ENCODE measurements at places on chromosomes 3 and 15.

GRCh38 chr3:50323092-50323600, 601 bp upstream of the HYAL2 start:
- no peak for DNase-seq

GRCh38 chr3:112633191-112633590, 7.8 kb downstream of the CCDC80 start:
- no peak for DNase-seq

GRCh38 chr3:13235079-13235478, 161.8 kb upstream of the IQSEC1 start:
- no peak for DNase-seq

GRCh38 chr3:37324850-37325321, 150.5 kb upstream of the LRRFIP2 start:
- DNase-seq: peak; percentile 43

DNA sequence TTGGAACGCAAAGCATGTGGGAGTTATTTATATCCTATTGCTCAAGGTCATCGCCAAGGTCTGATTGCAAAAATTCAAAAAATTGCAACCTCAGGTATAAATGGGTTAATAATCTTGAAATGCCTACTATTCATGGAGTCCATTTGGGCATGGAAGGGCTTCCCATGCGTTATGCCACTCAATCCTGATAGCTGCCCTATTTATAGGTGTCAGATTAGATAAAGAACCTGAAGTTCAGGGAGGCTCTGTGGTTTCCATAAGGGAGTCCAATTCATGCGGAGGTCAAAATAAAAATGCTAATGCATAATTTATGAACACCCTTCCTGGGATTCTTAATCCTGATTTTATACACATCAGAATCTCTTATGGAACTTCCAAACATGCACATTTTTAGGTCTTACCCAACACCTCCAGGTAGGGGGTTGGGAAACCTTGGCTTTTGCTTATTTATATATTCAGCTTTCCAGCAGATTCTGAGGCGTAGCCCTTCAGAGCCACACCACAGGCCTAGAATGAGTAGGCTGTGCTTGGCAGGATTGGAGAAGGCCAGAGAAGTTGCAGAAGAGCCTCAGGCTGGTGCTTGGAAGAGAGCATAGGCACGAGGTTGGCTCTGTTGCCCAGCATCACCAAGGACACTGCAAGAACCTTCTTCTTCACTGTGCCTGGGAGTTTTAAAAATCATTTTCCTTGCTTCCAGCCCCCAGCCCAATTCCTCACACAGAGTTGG, 324.4 kb upstream of the CFAP20DC start:
- DNase-seq: no peak

DNA sequence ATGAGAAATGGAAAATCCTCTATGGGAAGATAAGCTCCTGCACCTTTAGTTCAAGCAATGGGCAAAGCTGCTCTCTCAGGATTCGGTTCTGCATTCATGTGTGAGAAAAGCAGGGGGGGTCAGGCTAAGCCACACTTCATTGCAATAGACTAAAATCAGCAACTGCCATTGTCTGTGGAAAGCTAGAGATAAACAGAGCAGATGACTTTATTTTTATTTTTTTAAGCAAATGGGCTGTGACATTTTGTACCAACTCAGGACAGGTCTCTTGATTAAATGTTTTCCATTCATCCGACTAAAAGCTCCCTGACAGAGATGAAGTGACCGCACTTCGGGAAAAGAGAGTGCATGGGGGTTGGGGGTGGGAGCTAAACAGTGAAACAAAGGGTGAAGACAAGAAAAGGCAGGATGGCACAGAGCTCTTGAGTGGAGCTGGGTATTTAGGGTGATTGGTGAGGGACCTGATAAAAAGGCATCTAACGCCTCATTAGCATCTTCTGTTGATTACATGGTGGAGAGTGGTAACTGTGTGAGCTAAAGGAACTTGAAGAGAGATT, 987.4 kb downstream of the TUSC7 start:
- no peak for DNase-seq

- DNase-seq: no peak
These were observed 47.7 kb downstream of the CYP11A1 start for GRCh38 chr15:74319596-74320351.

GRCh38 chr3:192514754-192515663, 212.3 kb downstream of the FGF12 start:
- DNase-seq: no peak

DNA sequence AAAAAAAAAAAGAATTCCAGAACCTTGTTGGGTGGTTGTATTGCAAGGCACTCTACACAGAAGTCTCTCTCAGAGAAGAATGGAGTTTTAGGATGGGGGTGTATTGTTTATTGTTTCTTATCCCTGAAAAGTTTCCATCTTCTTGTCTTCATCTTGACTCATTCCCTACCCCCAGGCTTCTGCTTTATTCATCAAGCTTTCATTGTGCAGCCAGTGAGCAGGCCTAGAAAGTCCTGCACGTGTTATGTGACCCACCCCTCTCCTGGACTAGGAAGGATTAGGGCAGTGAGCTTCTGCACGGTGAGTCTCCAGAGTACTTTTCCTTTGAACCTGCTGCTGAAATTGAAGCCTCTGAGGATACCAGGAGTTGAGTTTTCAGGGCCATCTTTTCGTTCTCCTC, 150.9 kb upstream of the IL12A start:
- no peak for DNase-seq

GRCh38 chr3:40821315-40821714, 296.6 kb downstream of the ZNF621 start:
- no peak for DNase-seq

- peak; percentile 38 for DNase-seq
These were observed 2.8 kb downstream of the ADAMTS17 start for GRCh38 chr15:100338971-100339444.

DNA sequence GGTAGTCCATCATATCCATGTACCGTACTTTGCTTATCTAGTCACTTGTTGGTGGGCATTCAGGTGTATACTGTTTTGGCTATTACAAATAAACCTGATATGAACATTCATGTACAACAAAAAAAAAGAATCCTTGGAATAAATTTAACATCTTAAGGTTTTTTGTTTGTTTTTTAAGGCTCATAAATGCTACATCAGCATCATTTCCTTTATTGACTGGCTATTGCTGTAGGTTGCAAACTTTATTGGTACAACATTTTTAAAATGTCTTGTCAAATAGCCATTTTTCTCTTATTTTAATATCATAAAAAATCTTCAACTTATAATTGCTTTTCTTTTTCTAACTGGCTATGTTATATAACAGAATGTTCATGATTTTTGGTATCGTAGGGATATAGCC, 16.2 kb downstream of the DHFR2 start:
- no peak for DNase-seq

- no peak for DNase-seq
These were observed 26.9 kb downstream of the CYP19A1 start for GRCh38 chr15:51311510-51311909.

GRCh38 chr3:108030960-108031359, 59.9 kb downstream of the CD47 start:
- no peak for DNase-seq

DNA sequence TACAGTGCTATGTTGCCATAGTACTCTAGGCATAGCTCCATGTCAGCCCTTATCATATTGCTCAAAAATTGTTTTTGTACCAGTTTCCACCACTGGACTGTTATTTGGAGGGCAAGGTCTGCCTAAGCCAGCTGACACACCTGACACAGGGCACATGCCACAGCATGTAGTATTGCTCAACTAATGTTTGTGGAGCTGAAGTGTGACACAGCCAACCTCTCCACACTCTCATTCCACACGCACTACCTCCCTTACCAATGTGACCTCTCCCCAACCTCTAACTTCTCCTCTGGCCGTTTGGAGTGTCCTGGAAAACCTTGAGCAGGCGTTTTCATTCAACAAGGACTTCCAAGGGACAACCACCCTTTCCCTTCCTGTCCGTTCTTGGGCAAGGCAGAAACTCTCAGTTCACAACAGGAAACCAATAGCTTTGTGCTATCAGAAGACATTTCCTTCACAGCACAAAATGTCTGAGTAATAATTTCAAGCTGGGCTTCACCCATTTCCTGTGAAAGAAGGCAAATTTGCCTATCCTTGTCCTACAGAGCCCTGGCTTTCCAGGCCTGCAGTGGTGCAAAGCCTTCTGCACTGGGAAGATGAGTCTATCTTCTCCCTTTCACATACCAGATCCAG, 38.4 kb downstream of the TLNRD1 start:
- no peak for DNase-seq

DNA sequence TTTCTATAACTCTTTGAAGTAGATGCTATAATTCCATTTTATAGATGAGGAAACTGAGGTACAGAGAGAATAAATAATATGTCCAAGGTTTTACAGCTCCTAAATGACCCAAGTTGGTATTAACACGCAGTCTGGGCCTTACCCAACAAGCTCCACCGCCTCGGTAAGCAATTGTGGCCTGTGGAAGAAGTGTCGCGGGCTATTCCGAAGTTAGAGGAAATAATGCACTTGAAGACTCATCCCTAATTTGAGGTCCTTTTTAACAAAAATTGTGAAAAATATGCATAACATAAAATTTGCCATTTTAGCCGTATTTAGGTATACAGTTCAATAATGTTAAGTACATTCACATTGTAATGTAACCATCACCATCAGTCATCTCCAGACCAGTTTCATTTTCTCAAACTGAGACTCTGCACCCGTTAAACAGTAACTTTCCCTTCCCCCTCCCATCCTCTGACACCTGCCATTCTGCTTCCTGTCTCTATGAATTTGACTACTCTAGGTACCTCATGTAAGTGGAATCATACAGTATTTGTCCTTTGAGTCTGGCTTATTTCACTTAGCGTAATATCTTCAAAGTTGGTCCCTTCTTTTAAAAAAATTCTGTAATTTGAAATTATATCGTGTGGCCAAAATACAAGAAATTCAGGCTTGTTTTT, 18.2 kb downstream of the IDH3A start:
- DNase-seq: no peak

GRCh38 chr15:44102675-44103254, 92.3 kb downstream of the FRMD5 start:
- peak; percentile 99 for DNase-seq

- peak; percentile 31 for DNase-seq
These were observed 68.9 kb downstream of the ST8SIA2 start for GRCh38 chr15:92462424-92463125.

- DNase-seq: no peak
These were observed 39.7 kb downstream of the CA12 start for GRCh38 chr15:63341898-63342297.

GRCh38 chr3:70000028-70000410, 486 bp downstream of the SAMMSON start:
- no peak for DNase-seq

DNA sequence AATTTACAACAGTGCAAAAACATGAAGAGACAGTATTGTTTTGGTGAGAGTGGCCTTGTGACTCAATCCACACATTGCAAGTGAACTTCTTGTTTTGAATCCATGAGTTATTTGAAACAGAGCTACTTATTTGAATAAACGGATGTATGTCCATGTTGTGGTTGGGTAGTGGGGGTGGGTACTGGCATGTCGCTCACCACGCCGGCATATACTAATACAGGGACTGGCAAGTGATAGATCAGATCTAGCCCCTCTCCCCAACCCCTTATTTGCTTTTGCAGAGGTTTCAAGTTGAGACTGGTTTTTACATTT, 83.8 kb downstream of the EDEM1 start:
- DNase-seq: no peak

DNA sequence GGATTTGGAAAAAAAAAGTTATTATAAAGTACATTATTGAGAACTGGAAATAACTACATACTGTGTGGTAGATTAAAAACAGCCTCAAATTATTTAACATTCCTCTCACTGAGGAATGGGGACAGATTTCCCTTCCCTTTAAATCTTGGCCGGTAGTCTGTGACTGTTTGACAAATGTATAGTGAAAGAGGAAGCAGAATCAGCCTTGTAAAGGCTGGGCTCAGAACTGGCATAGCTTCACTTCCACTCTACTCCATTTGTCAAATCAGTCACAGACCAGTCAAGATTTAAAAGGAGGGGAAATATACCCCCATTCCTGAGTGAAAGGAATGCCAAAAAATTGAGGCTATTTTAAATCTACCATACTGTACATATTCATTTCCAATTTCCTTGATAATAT, 18.2 kb upstream of the B4GALT4 start:
- no peak for DNase-seq

GRCh38 chr3:16538507-16538906, 25.0 kb upstream of the RFTN1 start:
- DNase-seq: no peak

GRCh38 chr15:60708684-60709083, 229.7 kb upstream of the ICE2 start:
- DNase-seq: peak; percentile 27

- DNase-seq: peak; percentile 41
These were observed 186.9 kb downstream of the PDZRN3 start for GRCh38 chr3:73437828-73438227.

All from AG10803 (cell line).